ENCODE measurements at places on chromosomes 11 and 22.
A peak's percentile ranks its signal among the peaks of the same experiment; 100 is the strongest.

GRCh38 chr22:33188326-33188725 lies 130.1 kb upstream of the SYN3 start:
- peak; percentile 3 for DNase-seq

DNA sequence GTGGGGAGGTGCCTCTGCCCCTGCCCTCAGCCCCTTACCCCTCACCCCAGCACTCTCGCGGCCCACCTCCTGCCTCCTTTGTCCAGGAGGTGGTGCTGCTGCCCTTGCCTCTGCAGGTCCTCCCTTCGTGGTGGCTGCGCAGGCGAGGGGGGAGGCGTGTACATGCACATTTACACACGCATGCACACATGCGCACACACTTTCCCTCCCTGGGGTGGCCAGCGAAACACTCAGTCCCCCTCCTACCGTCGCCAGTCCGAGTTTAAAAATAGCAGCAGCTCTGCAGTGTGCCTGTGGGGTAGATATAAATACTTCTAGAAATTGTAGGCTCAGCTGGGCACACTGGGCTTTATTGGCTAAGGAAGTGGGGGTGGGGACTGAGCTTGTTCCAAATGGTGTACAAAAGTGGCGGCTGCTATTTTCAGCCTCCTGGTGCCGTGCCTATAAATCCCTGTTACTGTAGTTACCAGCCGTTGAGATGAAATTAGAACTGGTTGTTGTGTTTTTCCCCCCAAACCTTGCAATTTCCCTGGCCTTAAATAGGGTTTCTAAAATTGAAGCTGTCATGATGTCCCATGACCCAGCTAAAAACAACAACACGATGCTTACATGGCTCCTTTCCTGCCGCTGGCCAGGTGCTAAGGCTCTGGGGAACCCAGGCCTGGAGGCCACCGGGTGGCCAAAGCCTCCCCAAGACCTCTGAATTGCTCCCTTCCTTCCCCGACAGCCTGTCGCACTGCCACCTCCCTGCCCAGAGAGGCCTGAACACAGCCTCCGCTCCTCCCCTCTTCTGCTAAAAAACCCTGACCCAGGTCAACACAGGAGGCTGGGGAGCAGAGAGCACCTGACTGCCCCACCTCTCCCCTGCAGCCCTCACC lies 12.4 kb downstream of the PICK1 start:
- DNase-seq = no peak

- no peak for DNase-seq
Observed at GRCh38 chr11:130208241-130209127, 48.9 kb downstream of the ST14 start.

GRCh38 chr11:15577519-15577918 lies 462.8 kb downstream of the INSC start:
- DNase-seq = no peak

GRCh38 chr11:61826930-61827570 lies 1.1 kb upstream of the FADS2 start:
- no peak for DNase-seq

DNA sequence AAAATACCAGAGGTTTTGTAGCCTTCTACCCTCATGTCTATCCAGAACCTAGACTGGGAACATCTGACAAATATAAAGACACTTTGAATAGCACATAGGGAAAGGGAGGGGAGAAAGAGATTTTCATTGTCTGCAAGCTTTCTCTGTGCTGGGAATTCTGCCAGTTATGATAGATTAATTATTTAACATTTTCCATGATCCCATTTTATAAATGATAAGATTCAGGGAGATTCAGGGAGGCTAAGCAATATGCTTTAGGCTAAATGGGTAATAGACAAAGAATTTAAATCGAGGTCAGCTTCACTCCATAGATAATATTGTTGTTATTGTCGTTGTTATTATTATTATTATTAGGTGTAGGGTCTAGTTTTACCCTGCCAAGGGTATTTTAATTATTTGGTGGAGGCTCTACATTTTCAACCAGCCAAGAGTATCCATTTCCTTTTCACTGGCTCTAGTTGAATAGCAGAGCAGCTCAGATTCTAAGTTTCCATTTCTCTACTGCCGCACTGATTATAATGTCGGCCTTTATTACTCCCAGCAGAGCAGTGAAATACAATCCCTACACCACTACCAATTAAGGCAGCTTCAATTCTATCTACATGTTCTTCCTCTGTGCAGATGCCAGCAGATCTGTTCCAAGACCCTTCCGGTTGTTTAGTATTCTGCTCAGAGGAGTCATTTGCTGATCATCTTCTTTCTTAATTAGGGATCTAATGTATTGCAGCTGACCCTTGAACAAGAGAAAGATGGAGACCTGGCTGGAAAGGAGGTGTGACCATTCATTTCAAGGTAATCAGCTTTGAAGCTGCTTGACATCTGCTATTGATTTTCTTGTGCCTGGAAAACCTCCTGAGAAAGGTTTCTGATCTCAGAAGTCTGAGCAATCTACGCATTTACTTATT lies 23.8 kb upstream of the SYN3 start:
- no peak for DNase-seq

GRCh38 chr11:59358020-59358419 lies 675 bp upstream of the OR5AN1 start:
- DNase-seq = no peak

- DNase-seq = no peak
Observed at GRCh38 chr11:34136420-34136819, 31.0 kb downstream of the NAT10 start.

DNA sequence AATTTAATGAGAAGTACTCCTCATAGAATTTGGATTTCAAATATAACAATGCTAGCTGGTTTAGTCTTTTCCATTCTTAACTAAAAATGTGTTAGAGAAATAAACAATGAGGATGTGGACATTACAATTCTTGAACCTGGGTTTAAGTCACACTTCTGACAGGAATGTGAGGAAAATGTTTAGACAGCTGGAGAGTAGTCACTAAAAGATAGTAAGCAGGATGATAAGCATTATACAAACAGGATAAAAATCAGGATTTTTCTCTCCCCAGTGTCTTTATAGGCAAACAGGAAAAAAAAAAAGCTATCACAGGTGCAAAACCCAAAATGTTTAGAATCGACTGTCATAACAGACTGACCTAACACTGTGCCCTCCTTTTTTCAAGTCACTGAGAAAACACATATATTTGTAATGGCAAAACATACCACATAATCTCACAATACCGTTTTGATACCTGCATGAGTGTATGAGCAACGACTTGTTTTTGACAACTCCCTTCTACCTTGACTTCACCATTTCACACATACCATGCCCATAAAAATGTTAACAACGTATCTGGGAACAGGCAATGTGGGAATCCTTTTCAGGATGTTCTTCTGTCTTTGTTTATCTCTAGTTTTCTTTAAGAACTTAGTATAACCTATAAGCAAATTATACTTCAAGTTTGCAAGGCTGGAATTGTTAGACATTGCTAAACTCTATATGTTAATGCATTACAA lies 242.0 kb downstream of the SBF2 start:
- DNase-seq = no peak

GRCh38 chr22:22926370-22927195 lies 39.0 kb downstream of the IGLL5 start:
- no peak for DNase-seq
